Left colon (tissue), 2 donors: ENCODE measurements at places on chromosomes 12 and 14. TPM values are rescaled to one million over a fixed set of nuclear protein-coding genes. Genes with fewer than 3 reads are reported as not detected.
A peak's percentile ranks its signal among the peaks of the same experiment; 100 is the strongest.

GRCh38 chr14:71289536-71289935 is 382.3 kb downstream of the PCNX1 start:
- DNase-seq = peak; percentile 31

C12orf42 gene
- total RNA-seq = not detected

- DNase-seq = no peak
Observed at GRCh38 chr12:24109381-24110039, 160.0 kb upstream of the SOX5 start.

DNA sequence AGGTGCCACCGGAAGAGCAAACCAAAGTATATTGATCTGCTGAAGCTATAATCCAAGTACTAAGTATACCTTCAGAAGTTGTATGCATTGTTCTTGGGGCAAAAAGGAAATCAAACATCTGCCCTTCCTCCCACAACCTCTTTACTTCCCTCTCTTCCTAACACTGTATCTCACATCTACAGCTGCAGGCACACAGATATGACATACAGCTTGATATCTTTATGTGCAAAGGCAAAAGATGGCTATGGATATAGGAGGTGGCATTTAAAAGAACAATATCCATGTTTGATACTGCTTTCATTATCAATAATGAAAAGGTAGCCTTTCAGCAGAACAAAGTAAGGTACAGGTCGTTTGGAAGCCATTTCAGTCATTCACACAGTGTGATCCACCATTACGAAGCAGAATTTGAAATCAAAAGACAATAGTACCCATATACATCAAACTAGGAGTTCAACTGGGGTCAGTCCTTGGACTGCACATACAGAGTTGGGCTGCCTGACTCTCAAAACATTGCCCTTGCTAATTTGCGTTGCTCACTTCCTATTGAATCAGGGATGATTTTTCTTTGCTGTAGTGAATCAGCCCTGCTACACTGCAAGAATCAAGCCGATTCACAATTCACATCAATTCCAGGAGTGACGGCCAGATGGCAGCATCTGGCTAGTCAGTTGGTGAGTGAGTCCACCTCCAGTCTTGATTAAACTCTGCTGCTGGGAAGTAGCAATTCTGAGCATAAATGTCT is 8.9 kb downstream of the ANG start:
- peak; percentile 69 for DNase-seq

TDG gene
- total RNA-seq = 22.7 TPM

DNA sequence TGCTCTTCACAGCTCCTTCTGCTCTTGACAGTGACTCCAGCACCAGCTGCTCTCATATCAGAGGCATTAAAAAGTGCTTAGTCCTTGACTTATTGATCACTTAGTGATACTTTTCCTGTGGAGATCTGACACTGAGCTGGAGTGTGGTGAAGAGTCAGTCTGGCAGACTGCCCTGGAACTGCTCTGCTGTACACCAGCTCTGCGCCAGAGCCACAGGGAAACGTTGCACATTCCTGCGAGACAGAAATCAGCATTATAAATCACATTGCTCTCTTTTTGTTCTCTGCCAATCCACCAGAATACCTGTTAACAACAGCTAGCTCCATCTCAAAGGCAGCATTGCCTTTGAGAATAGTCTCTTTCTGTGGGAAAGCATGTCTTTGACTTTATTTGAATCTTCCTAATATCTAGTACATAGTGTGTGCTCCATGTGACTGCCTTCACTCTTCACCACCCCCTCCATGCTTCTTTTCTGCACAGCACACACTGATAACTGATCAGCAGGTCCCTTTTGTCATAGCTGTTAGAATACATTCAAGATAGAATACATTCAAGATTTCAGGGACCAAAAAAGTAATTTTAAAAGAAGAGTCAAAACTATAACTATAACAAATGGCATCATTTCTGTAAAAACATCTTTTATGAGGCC is 48.2 kb upstream of the VSX2 start:
- no peak for DNase-seq

ABCD2 gene
- total RNA-seq = 0.15 TPM

DNA sequence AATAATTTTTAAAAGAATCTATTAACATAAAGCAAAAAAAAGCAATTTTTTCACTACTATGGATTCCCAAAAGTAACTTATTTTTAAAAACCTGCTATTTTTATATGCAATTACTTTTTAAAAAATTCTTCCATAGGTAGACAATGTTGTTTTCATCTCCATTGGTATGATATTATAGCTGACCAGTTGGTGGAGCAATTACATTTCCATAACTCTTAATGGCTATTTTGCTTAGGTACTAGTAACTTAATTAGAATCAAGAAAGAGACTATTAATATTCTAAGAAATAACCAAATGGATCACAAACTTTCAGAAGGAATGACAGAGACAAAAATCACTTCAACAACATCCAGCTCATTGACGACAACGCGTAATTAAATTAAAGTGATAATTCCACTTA is 64.7 kb upstream of the PTCSC3 start:
- no peak for DNase-seq

GRCh38 chr12:15520083-15520482 is 197.8 kb downstream of the PTPRO start:
- DNase-seq = no peak

DNA sequence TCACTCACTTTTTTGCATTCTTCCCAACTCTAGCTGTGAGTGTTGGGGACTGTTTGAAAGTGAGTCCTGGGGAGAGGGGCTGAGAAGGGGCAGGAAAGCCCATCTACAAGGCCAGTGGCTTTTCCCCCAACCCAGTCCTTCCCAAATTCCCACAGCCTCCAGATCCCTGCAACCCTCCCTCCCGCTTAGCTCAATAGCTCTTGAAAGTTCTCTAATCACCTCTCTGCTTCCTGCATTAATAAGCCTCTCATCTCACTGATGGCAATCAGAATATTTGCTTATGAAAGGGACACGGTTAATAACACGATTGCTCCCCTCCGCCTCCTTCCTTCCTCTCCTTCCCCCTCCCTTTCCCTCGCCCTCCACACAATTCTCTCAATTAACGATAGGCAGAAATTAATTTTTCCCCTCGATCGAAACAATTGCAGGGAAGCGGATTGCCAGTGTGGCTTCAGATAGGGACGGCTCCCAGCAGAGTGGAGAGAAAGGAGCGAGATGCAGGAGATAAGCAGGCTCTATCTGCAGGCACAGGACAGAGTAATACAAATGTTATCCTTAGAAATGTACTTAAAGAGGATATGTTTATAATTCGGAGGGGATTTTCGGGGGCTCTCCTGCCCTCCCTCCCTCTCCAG is 15.1 kb upstream of the GPATCH2L start:
- no peak for DNase-seq

DNA sequence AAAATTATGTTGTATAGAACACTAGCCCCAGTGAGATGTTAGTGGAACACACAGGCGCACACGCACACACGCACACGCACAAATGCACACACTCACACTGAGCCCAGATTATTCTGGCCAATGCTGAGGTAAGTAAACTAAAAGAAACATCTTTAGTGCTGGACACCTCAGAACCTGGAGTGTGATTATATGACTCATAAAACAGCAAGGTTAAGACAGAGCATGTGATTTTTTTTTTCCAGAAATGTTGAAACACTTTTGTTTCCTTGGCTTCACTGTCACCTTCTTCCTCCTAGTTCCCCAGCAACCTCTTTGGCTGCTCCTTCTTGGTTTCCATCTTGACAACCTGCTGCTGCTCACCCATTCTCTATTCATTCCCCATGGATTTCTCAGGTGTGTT is 141.0 kb upstream of the ALG10B start:
- DNase-seq = no peak

TESPA1 gene
- 0.55 TPM for total RNA-seq

GRCh38 chr14:67583711-67584644 is 16.1 kb downstream of the PIGH start:
- DNase-seq = no peak

PCED1B gene
- total RNA-seq = 1.0 TPM

- no peak for DNase-seq
Observed at GRCh38 chr12:47747126-47747525, 11.6 kb downstream of the RAPGEF3 start.

CLIP1 gene
- 53.8 TPM for total RNA-seq

DENND5B gene
- 10.5 TPM for total RNA-seq
